ENCODE measurements at places on chromosomes 5 and 9.
A peak's percentile ranks its signal among the peaks of the same experiment; 100 is the strongest.

GRCh38 chr5:7878381-7878873, 9.5 kb downstream of the MTRR start:
- no peak for DNase-seq

DNA sequence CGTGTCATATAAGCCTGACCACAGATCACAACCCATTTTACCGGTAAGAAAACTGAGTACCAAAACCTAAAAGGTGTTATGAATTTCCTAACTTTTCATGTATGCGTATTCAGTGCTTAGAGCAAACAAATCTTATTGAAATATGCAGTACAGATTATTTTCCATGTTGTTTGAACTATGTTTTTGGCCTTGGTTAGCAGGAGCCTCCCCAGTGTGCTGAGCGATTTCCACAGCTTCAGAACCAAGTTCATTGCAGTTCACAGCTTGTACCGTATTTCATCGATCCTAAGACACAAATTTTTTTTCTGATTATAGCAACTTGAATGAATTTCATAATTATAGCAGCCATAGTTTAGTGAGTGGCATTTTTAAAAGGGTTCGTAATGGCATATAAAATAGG, 13.7 kb downstream of the ADAMTSL1 start:
- no peak for DNase-seq

DNA sequence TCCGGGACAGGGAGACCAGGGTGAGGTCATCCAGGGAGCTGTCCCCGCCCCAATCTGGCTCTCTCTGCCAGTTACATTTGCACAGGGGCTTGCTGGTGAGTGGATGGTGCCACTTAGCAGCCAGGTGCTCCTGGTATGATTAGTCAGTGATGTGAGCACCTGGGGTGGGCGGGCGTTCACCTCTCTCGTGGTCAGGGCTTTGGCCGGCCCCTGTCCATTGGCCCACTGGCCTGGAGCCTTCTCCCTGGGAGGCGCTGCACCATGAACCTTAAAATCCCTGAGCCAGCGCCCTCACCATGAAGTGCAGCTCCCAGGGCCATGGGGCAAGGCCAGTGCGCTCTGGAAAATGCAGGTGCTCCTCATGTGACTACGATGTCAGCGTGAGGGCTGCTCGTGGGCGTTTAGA, 2.0 kb downstream of the NKD2 start:
- no peak for DNase-seq

DNA sequence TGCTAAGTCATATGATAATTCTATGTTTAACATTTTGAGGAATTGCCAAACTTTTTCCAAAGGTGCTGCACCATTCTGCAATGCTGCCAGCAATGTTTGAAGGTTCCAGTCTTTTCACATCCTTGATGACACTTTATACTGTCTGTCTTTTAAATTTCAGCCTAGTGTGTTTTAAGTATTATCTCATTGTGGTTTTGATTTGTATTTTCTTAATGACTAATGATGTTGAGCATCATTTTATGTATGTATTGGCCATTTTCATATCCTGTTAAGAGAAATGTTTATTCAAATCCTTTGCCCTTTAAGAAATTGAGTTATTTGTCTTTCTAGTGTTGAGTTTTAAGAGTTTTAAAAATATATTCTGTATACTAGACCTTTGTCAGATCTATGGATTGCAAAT, 5.0 kb upstream of the TEX48 start:
- no peak for DNase-seq

DNA sequence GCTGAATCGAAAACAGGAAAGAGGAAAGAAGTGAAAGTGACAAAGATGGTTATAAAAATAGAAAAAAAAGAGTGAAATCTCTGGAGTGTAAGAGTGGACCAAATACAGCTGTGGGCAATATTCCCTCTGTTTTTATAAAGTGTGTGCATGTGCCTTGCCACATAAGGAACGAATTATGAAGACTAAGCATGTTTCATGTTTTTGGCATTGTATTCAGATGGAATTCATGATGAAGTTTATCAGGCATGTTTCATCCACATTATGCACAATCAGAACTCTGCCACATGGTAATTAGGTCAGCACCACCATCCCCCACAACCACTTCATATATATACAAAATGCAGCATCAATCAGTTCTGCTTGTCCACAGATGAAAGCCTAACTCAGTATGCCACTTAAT, 348.0 kb downstream of the ZNF608 start:
- no peak for DNase-seq

GRCh38 chr5:119016125-119016774, 27.9 kb upstream of the DTWD2 start:
- no peak for DNase-seq

- no peak for DNase-seq
Measured at GRCh38 chr5:135821061-135821801, 13.2 kb upstream of the SLC25A48 start.

- no peak for DNase-seq
Measured at GRCh38 chr5:14299666-14300065, 156.5 kb downstream of the TRIO start.

- no peak for DNase-seq
Measured at GRCh38 chr5:22542340-22542739, 310.8 kb downstream of the CDH12 start.

DNA sequence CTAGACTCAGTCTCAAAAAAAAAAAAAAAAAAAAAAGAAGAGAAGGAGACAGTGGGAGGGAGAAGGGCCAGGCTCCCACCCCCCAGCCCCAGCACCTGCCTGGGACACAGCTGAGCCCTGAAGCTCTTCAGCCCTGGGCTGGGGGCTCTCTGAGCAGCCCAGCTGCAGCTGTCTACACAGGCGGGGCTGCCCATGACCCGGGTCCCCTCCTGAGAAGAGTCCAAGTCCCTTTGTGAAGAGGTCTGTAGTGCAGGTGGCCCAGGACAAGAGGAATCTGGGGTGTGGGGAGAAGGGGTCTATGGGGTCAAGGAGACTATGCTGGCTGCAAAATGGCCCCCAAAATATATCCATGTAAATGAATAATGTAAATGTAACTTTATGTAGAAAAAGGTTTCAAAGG, 6.7 kb upstream of the LCN2 start:
- no peak for DNase-seq

- no peak for DNase-seq
Measured at GRCh38 chr9:84667571-84668195, 1.8 kb upstream of the NTRK2 start.

DNA sequence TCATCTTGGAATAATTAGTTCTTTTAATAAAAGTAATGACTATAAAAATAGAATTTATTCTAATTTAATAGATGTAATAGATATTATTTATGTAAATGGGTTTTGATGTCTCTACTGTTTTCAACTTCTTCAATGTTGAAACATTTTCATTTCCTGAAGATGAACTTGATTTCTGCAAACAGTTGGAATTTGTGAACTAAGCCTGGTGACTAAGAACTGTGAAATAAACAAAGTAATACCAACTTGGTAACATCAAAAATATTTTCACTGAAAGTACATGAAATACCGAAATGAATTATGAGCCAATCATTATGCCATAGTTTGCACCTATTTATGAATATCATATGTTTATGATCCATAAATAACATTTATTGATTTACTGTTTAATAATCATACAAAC, 143.8 kb upstream of the FGF10 start:
- DNase-seq: no peak

- DNase-seq: no peak
Measured at GRCh38 chr9:751137-752051, 90.1 kb upstream of the DMRT1 start.

- DNase-seq: no peak
Measured at GRCh38 chr5:167587772-167588437, 703.5 kb upstream of the WWC1 start.

DNA sequence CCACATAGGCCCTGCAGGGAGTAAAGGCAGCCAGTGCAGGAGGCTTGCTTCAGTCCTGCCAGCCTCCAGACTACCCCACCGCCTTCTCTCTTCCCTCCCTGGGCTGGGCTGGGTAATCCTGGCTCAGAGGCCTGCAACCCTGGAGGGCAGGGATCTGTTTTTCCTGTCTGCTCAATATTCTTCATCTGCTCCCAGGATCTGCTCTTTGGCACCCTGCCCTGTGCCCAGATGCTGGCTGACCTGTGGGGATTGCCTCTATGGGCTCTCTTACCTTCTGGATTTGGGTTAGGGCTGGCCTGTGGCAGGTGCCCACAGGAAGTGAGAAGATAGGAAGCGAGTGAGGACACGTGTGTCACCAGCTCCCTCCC, 7.3 kb upstream of the ANGPTL2 start:
- peak; percentile 9 for DNase-seq

GRCh38 chr9:92938025-92938424, 9.3 kb upstream of the FGD3 start:
- no peak for DNase-seq

DNA sequence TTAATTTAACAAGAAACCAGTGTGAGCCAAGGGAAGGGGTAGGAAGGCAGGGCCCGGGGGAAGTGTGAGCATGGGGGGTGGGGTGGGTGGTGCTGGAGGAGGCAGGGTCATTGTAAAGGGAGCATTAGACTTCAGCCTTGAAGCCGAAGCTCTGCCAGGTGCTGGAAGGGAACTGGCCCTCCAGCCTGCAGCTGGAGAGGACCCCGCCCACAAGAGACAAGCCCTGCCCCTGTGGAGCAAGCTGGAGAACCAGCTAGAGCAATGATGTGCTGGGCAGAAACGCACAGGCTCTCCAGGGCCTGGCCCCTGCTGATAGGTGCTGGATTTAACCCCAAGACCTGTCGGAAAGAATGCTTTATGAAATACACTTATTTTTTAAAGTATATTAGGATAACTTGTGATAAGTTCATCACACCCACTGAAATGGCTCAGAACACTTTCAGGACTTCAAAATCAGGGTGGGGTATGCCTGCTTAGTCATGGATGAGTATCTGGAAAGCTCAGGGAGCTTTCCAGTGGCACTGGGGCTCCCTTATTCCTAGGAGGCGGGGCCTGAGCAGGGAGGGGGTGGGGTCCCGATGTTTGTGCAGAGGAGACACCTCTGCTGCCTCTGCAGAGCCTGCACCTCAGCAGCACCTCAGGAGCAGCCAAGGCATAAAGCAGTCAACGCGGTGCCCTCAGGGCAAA, 27.1 kb downstream of the UBE2QL1 start:
- DNase-seq: no peak

DNA sequence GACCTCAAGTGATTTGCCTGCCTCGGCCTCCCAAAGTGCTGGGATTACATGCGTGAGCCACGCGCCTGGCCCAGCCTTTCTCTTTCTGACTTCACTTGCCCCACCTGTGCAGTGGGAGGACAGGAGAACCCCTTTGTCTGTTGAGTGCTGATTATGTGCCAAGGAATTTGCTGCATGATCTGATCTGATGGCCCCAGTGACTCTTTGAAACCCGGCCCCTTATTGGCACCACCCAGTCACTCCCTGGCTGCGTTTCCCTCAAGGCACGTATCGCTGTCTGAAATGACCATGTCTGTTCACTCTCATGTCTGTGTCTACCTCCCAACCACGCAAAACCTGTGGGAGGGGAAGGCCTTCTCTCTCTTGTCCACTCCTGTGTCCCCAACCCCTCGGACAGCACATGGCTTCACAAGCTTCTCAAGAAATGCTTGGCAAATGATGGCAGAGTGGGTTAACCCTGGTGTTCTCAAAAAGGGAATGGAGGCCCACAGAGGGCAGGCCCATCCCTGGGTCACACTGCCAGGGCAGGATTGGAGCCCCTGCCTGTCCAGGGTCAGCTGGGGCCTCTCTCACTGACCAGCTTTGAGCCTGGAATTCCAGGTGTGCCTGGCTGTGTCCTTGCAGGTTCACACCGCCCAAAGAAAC, 21.9 kb downstream of the NEK6 start:
- DNase-seq: no peak

DNA sequence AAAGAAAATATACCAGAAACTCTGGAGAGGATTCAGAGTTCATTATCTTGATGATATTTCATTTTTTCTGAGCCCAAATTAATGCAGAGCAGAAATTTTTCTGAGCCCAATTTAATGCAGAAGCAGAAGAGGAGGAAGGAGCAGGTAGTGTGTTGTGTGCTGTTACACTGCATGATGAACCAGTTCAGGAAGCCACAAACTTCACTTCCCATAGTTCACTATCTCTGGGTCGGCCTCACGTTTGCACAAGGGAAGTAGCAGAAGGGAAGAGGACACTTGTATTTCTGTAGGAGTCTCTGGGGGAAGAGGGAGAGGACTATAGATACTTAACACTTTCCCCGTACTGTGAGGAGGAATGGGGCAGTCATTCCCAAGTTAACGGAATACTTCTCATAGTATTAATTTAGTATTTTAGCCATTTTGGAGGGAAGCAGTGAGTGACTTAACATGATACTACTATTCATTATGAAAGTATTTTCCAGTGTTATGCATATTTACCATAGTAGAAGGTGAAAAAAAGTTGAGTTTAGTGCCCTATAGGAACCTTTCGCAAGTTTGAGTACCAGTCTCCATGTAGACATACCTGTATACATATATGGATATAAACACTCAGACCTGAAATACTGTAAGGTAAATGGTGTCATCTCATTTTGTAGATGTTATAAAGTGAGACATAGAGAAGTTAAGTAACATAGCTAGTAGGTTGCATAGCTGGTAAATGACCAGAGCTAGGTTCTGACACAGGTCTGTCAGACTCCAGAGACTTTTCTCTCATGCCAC, 30.0 kb downstream of the XPA start:
- no peak for DNase-seq

DNA sequence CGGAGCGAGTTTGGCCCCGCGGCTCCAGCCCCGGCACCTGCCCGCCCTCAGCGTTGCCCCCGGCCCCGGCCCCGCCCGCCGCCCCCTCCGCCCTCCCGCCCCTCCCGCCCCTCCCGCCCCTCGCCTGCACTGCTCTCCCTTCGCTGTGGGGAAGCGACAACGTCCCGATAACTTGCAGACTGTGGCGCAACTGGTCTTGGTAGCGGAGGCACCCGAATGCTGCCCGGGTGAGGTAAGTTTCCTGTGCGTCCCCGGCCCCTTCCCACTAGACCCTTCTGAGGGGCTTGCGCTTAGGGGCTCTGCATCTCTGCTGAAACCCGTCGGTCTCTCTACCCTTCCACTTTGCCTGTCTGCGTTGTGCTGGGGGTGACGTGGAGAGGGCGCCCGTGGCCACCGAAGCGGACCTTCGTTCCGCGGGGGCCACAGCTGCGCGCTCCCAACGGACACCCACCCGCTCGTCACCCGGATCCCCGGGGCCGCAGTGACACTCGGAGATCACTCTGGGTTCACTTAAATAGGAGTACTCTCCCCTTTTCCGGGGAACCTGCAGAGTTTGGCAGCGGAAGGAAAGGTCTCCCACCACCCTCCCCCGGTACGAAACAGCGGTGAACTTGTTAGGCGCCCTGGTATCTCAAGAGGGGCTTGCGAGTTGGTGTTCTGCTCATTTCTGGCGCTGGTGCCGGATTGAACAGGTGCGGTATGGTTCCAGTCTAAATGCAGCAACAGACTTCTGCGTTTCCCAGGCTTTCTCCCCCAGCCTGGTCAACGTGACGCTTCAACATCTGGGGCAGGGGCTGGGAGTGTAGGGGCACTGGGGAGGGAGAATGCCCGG, 707 bp downstream of the PIP5K1B start:
- no peak for DNase-seq

- no peak for DNase-seq
Measured at GRCh38 chr5:1103505-1104326, 8.1 kb downstream of the SLC12A7 start.

- DNase-seq: no peak
Measured at GRCh38 chr9:112921549-112921948, 30.9 kb upstream of the SLC46A2 start.

GRCh38 chr9:14303521-14303920, 10.4 kb downstream of the NFIB start:
- peak; percentile 91 for DNase-seq

- DNase-seq: no peak
Measured at GRCh38 chr5:155024015-155024414, 10.5 kb downstream of the KIF4B start.

Data from NCI-H446 (cell line).